ENCODE measurements at places on chromosomes 5 and 9.

- no peak for DNase-seq
Observed at GRCh38 chr5:95375591-95375990, 15.6 kb upstream of the FAM81B start.

- no peak for DNase-seq
Observed at GRCh38 chr5:78887384-78888118, 97.6 kb downstream of the ARSB start.

DNA sequence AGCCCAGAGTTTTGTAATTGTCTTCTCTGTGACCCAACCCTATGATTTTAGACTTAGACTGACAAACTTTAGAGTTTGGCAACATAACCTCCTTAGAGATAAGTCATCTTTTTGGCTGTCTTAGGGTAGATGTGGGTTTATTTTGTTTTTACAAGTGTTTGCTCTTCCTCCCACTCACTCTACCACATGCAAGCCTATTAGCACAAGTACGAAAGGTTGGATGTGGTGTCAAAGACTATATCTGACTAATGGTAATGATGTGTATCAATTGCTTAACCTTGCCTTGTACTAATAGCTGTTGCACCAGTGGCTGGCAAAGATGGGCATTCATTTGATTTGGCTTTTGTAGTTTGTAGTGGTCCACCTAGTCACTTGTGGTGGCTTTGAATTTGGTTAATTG lies 46.5 kb downstream of the SLC25A46 start:
- no peak for DNase-seq

DNA sequence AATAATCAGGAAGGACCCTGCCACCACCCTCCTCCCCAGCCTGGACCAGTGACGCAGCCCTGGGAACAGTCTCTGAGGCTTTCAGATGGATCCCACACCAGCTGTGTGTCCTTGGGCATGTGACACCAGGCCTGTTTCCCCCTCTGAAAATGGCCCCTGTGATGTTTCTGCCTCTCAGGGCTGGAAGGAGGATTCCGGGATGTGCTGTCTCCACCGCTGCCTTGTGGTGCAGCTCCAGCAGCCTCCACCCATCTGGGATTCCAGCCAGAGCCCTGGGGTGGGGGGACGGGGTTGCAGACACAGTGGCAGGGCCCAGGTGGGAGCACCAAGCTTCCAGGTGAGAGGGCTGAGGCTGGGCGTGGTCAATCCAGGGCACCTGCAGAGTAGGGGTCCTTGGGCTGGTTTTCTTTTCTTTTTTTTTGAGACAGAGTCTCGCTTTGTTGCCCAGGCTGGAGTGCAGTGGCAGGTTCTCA lies 179.7 kb upstream of the IER5L start:
- no peak for DNase-seq

GRCh38 chr5:133888625-133888991 lies 79.8 kb downstream of the C5orf15 start:
- no peak for DNase-seq

GRCh38 chr5:175810457-175810856 lies 60.9 kb upstream of the CPLX2 start:
- no peak for DNase-seq

DNA sequence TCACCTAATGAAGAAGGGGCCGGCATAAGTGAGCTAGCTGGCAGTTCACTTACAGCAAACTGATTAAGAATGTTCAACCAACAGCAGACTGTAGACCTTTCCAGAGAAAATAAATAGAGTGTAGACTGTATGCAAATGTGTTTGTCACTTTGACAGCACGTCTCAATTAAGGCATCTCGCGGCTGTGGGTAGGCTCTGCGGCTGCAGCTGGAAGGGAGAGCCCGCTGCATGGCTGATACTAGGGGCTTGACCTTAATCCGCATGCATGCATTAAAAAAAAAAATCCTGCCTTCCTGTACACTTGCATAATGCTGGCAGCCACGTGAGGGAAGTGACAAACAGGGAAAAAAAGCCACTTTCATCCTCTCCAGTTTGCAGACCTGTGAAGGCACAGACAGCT lies 82.3 kb downstream of the CRB2 start:
- DNase-seq = no peak

GRCh38 chr9:31304576-31304975 lies 1079.9 kb upstream of the ACO1 start:
- DNase-seq = no peak

DNA sequence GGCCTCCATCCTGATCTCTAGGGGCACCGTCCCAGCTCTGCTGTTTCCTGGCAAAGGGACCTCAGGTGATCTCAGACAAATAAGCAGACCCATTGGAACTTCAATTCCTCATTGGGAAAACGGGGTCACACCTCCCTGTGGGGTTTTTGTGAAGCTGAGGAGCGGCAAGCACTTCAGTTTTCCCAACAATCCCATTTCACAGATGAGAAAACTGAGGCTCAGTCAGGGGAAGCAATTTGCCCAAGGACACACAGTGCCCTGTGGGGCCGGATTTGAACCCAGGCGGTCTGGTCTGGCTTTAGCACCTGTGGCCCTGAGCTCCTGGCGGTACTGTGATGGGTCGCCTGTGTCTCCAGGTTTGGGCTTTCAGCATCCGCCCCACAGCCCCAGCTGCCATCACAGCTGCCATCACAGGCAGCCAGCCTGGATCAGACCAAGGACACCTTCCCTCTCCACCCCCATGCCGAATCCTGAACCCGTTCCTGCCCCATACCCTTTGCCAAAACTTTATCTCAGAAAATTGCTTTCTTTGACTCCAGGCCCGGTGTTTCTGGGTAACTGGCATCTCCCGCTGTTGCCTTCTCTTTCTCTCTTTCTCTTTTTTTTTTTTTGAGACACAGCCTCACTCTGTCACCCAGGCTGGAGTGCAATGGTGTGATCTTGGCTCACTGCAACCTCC lies 26.4 kb downstream of the NCS1 start:
- DNase-seq = no peak

GRCh38 chr5:168174376-168174775 lies 117.1 kb upstream of the WWC1 start:
- DNase-seq = no peak

GRCh38 chr9:16475257-16475656 lies 395.2 kb downstream of the BNC2 start:
- no peak for DNase-seq

GRCh38 chr5:163496286-163496685 lies 9.1 kb upstream of the MAT2B start:
- DNase-seq = no peak

GRCh38 chr5:19733612-19734495 lies 254.1 kb downstream of the CDH18 start:
- DNase-seq = no peak

DNA sequence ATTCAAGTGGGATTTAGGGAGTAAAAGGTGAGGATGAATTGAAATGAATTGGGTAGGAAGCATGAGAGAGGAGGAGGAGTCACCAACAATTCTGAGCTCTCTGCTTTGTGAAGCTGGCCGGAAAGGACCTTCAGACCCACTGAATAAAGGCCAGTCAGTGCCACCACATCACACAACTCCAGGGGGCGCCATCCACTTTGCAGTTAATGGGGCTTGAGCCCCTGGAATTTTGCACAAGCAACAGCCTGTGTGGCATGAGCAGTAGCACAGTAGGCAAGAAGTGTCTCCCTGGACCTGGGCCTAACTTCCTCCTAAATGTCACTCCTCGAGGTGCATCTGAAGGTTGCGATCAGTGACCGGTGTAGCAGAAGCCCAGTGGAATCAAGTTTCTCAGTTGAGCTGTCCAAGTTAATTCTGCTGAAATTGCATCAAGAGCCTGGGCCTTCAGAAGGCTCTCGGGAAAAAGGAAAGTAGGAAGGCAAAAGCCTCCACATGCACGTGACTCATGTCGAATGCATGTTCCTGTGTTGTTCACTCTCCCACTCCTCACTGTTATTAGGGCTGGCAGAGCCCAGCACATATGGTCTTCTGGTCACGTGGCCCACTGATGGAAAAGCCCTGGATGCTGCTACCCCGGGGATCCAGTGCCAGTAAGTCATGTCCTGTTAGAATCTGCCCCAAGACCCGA lies 27.8 kb upstream of the GLIS3 start:
- DNase-seq = no peak

DNA sequence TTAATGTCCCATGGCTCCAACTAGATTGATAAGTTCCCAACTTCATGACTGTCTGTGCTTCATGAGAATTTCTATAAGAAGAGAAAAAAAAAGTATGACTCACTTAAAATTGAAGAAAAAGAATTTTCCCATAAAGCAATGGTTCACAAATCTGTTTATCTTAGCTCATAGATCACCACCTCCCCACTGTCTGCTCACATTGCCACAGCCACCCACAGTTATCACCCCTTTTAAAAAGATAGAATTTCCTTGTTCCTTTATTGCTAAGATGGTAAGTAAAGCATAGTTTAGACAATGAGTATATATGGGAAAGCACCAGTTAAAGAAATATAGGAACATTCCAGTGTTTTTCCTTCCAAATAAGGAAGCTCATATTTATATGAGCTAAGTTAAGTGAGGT lies 67.1 kb downstream of the ALDH7A1 start:
- DNase-seq = no peak

DNA sequence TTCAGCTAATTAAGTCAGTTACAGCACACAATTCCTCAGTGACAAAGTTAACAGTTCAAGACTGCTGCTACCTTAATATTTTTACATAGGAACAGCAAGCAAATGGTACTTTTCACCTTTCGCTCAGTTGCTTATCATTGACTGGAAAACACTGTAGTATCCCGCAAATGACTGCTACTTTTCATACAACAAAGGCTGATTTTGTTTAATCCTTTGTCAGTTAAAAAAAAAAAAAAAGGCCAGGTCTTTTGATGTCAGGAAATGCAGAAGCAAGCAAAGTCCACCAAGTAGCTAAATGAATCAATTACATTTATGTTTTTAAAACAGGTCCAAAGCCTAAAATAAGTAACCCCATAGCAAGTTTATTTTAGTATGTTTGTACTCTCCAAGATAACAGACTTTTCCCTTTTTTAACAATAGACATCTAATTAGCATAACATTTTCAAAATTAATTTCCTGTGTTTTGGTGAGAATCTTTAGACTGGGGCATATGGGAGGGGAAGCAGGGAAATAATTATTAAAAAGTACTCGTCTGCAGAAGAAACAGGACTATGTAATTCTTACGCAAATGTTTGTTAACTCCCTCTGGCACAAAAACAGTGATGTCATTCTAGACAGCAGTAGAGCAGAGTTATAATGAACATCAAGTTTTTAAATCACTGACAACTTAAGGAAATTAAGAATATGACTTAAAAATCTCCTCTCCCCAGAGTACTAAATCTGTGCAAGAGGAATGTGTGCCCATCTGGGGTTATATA lies 9.6 kb downstream of the PFDN1 start:
- no peak for DNase-seq

GRCh38 chr9:113409883-113410206 lies 630 bp downstream of the POLE3 start:
- DNase-seq = no peak

DNA sequence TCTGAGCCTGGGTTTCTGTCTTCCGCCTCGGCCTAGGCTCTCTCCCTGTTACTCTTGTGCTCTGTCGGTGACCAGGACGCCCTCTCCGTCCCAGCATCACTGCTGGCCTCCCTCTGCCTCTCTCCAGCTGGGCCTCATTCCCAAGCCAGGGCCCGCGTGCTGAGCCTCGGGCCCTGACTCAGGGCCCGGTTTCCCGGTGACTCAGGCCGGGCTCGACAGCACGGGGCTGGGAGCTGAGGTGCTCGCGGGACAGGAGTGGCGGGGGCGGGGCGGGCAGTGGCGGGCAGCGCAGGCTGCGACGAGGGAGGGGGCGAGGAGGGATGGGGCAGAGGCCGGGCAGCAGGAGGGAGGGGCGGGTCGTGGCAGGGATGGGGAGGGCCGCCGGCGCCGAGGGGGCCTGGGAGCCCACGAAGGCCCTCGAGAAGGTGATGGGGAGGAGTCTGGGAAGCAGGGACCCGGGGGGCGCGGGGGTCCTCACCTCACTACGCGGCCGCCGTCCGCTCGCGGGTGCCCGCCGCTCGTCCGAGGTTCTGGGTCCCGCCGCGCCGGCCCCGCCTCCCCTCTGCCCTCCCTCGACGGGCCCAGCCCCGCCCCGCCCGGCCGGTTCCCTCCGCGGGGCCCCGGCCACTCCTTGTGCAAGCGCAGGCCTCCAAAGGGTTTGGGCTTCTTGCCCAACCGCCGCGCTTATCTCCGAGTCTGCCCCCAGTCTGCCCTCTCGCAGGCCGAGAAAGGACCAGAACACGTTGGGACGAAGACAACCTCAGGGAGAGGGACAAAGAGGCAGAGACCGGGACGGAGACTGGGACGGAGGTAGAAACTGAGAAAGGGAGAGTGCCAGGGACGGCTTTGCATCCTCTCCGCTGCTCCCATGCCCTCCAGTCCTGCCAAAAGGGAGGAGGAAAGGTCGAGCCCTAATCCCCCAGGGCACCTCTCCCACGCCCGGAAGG lies at the start of gene ARAP3:
ARAP3 (minus strand) TSS at position 536 of the 947 bp plus-strand sequence. CDS start 1,744 bp downstream, outside the sequence.
- DNase-seq = no peak

- no peak for DNase-seq
Observed at GRCh38 chr9:79583952-79584654, 12.3 kb downstream of the TLE4 start.

- DNase-seq = no peak
Observed at GRCh38 chr5:116562669-116563068, 12.0 kb downstream of the SEMA6A start.

- no peak for DNase-seq
Observed at GRCh38 chr5:103305809-103306208, 47.2 kb downstream of the MACIR start.

DNA sequence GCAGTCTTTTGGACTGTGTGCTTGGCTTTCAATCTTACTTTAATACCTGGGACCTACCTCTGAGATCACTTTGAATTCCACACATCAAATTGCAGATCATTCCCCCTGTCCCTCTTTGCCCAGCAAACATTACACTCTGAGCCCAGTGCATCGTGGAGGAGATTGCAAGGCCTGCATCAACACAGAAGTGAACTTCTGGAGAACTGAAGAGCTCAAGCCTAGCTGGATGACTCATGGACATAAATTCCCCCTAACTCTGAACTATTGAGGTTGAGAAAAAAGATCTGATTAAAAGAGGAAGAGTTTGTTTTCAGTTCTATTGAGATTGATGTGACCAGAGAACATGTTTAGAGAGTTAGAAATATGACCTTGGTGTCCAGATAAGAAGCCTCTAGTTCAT lies 316.0 kb upstream of the DMAC1 start:
- no peak for DNase-seq

DNA sequence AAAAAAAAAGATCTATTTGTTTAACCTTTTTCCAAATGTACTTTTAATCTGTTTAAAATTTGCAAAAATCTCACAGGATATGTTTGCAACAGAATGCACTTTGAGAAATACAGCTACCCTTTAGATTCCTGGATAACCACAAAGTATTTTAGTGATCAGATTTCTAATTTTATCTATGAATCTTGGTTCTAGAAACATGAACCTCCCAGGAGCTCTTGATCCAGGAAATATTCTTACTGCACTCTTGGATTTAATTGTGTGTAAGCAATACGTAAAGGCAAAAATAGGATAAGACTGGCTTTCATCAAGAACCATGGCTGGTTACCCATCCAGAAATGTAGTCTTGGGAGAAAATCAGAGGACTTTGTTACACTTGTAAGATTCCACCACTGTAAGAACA lies 1581.8 kb upstream of the WWC1 start:
- no peak for DNase-seq

DNA sequence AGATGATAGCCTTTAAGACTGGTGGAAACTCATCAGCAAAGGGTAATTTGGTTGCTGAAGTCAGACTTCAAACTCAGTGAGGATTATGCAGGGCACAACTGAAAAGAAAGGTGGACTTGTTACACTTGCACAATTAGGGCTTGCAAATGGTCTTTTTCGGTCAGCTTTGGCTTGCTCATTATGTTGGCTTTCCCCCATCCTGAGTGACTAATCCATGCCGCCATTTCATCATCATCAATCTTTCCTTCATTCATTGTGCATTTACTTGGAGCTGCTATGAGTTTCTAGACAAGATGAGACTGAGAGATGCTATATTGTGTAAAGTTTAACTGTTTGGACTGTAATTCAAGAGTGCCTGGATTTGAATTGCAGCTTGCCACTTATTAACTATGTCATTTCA lies 134.8 kb upstream of the PPP1R2B start:
- DNase-seq = no peak
